Mammary epithelial cell (primary cell): ENCODE measurements at places on chromosomes 4 and X. TPM values are rescaled to one million over a fixed set of nuclear protein-coding genes. Genes with fewer than 3 reads are reported as not detected.

FDCSP gene
- total RNA-seq: not detected

FAM9C gene
- total RNA-seq: not detected in 2 replicates

LINC00632 gene
- total RNA-seq: under 0.01 TPM

ZFYVE28 gene
- total RNA-seq: 0.43 and 1.1 TPM in 2 replicates

GEMIN8 gene
- total RNA-seq: 14.7 TPM

ZNF81 gene
- total RNA-seq: 7.8 TPM
